ENCODE measurements at places on chromosomes 3 and 15. TPM values are rescaled to one million over a fixed set of nuclear protein-coding genes. Genes with fewer than 3 reads are reported as not detected.

DNA sequence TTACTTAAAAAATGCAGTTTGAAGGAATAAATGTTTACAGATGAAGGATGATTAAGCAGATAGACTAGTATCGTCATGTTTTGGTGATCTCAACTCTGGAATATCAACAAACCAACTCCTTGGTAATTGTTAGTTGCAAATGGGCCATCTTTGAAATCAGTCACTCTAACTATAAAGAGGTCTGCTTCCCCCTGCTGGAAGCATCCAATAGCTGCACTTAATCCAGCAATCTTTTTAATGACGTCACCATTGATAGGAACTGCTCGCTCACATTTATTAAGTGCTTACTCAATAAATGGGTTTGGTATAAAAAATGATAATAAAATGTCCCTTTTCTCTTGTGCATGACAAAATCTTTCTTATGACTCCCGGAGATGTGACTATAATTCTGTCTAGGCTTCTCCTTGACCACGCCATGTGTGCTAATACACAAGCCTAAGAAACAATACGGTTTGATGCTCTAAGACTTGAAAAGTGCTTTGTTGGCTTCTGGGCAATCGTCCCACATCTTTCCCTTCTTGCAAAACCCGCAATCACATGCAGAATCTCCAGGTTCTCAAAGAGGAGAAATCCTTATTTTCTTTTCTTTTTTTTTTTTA is 227.6 kb upstream of the POU1F1 start:
- no peak for DNase-seq

DNA sequence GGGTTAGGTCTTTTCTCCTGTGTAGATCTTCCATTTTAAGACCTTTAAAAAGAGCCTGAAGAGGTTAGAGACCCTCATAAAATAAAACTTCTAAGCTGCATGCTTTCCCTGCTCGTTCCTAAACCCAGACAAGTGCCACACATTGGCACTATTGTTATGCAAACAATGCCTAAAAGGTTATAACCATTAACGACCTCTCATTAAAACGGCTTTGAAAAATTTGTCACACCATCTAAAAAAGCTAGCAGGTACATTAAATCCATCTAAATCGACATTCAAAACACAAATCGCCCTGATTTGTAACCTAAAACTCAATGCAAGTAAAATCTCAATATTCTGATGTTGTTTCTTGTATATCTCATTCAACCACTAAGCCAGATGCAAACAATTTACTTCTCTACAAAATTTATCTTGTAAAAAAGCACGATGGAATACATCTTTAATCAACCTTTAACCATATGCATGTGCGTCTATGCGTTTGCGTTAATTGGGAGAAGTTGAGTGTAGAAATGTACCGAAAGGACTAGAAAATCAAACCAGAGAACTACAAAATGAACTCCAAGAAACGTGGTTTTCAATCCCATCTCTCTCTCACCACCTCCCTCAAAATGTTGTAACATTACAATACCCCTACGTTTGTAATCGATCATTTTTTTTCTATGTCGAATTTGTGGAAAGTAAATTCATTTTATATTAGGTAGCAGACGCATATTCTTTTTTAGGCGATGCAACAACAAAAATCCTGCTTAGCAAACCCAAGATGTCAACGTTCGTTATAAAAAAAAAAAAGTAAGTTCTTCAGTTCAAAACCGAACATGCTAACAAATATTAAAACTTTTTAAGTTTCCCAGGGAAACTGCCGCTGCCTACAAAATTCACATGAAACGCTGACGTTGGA is 1.2 kb downstream of the ALDH1A2 start:
- no peak for DNase-seq

GRCh38 chr3:62159709-62160092 is 213.6 kb downstream of the FEZF2 start:
- no peak for DNase-seq

ATP10A gene
- 51.1 TPM for total RNA-seq

- no peak for DNase-seq
These were observed 934.0 kb downstream of the VGLL3 start for GRCh38 chr3:86056962-86057361.

DNA sequence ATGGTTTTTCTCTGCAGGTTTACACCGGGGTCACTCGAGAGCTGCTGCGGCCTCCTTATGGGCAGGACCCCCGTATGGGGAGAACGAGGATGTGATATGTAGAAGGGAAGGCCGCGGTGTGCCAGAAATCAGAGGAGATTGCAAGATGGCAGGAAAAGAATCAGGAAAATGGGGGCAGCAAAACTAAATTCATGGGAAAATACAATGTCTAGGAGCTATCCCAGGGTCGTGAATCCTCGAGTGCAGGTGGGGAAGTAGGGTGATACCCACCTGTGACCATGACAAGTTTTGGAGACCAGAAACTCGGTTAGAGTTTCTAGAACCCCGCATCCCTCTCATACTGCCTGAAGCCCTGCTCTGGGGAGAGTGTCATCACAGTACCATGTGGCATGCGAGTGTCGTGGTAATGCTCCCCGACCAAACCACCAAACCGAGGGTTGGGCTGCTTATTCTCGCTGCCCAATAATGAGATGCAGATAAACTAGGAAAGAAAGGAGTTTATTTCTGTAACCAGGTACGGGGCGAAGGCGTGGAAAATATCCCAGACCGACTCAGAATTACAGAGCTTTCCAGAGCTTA is 781 bp downstream of the TRNT1 start:
- peak; percentile 32 for DNase-seq

TMEM45A gene
- not detected for total RNA-seq

- no peak for DNase-seq
These were observed 268.5 kb downstream of the PTPRG start for GRCh38 chr3:61829722-61830350.

TAMM41 gene
- 52.2 TPM for total RNA-seq

DNA sequence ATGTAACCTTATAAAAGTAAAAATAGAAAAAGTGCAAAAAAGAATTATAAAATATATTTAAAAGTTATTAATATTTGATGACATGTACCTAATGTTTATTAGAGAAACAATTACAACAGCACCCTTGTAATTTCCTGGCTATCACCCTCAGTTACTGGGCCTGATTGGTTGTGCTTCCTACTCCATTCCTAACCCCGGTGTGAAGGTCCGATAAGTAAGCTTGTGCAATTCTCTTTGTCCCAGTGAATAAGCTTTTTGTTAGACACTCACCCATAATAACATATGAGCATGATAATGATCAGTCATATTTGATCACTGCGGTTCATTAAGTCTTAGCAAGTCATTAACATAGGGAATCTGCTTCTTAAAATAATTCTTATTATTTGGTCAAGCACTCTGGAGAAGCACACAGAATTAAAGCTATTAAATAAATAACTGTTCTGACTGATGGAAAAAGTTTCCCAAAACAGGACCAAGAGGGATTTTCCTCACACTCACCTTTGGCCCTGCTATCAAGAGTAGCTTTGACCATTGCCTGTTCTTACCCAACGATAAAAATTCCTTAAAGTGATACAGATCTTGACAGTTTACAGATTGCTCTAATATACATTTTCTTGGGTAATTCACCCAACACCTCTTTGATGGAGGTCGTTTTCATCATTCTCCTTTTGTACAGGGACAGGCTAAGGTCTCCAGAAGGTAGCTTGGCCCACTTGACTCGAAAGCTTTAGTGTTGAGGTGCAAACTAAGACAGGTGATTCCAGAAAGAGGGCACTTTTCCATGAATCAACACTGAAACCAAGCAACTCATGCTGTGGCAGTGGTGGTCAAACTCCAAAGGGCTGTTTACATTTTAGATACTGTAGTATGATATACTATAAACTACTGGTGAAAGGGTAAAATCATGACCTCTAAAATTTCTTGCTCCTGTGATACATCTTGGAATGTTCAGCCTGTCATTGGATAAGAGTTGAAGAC is 543.0 kb upstream of the KCNMB2 start:
- DNase-seq = no peak

DNA sequence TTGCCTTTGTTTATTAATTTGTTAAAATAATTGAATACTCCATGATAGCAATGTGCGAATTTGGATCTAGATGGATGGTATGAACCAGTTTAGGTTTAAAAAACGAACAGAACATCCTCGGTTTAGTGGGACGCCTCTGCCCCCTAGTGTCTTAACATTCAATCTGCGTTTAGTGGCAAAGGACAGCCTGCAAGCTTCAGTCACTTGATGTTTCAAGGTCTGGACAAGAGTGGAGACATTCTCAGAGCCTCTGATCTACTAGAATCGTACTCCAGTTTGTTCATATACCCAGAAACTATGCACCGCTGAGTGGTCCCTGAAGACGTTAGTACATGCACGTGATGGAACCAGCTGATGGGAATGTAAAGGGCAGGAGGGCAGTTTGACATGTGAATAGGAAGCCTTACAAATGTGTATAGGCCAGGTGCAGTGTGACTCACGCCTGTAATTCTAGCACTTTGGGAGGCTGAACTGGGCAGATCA is 17.8 kb upstream of the ATP13A4 start:
- peak; percentile 40 for DNase-seq

STRA6 gene
- total RNA-seq = not detected
